ENCODE measurements at places on chromosomes 2 and 18. TPM values are rescaled to one million over a fixed set of nuclear protein-coding genes. Genes with fewer than 3 reads are reported as not detected.

The GTF2A1L gene
- 16.7 TPM for total RNA-seq

The SKOR2 gene
- not detected for total RNA-seq

The ECEL1 gene
- total RNA-seq, result not detected

The COX7A2L gene
- 80.5 TPM for total RNA-seq

The TBR1 gene
- not detected for total RNA-seq

The STARD6 gene
- not detected for total RNA-seq

DNA sequence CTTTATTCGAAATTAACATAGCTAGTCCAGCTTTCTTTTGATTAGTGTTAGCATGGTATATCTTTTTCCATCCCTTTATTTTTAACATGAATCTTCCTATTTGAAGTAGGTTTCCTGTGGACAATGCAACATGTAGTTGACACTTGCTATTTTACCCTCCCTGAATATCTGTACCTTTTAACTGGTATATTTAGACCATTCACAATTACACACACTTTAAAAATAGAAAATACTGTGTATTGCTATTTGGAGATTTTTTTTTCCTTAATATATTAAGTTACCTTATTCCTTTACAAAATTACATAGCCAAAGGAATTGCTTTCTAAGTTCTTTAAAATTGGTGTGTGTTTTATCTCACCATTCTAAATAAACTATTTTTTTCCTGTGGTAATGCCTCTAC is 15.0 kb downstream of the RNF144A start:
- no peak for DNase-seq
- H3K4me3 ChIP-seq, result no peak overlapping the region
- no peaks in the 10 kb centered on the region for H3K27me3 ChIP-seq

DNA sequence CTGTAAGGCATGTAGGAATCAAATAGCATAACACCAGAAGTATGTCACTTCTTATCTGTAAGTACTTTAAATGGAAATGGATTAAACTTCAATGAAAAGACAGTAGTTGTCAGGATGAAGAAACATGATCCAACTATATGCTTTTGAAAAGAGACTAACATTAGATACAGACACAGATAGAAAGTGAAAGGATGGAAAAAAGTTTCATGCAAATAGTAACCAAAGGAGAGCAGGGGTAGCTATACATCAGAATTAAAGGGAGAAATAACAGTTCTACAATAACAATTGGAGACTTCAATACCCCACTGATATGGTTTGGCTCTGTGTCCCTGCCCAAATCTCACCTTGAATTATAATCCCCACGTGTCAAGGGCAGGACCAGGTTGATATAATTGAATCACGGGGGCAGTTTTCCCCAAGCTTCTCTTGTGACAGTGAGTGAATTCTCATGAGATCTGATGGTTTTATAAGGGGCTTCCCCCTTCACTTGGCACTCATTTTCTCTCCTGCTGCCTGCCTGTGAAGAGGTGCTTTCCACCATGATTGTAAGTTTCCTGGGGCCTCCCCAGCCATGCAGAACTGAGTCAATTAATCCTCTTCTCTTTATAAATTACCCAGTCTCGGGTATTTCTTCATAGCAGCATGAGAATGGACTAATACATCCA is 205.4 kb upstream of the CDH2 start:
- DNase-seq, result no peak
- no peak overlapping the region for H3K27ac ChIP-seq
- H3K4me1 ChIP-seq, result no peaks in the 10 kb centered on the region
- H3K27me3 ChIP-seq, result no peaks in the 10 kb centered on the region
- H3K36me3 ChIP-seq, result no peaks in the 10 kb centered on the region
- H3K4me3 ChIP-seq, result no peak overlapping the region

DNA sequence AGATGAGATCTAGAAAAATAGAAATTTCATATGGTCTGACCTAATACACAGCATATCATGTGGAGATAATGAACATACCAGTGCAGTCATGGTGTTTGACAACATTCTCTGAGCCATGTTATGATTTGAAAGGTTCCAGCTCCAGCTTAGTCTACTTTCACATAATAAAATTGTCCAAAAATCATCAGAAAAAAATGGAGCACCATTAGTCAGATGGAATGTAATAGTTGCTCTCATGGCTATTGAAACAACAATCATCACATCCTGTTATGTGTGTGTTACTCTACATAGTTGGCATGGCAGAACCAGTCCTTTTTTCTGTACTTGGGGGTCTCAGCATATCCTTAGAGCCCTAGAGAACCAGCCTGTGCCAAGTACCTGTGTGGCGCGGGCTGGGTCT is 678.9 kb upstream of the FANCL start:
- DNase-seq, result no peak
- no peaks in the 10 kb centered on the region for H3K4me1 ChIP-seq
- no peak overlapping the region for H3K4me3 ChIP-seq
- H3K27ac ChIP-seq, result no peak overlapping the region
- no peaks in the 10 kb centered on the region for H3K27me3 ChIP-seq

Data from stomach (tissue), 19 donors.